ENCODE measurements at places on chromosomes 6 and 20.

- no peak for DNase-seq
Observed at GRCh38 chr6:159053781-159054398, 9.1 kb upstream of the TAGAP start.

GRCh38 chr6:53411451-53411850, 62.7 kb upstream of the ELOVL5 start:
- DNase-seq: no peak

GRCh38 chr6:70860045-70860444, 96.8 kb downstream of the B3GAT2 start:
- DNase-seq: peak; percentile 7

DNA sequence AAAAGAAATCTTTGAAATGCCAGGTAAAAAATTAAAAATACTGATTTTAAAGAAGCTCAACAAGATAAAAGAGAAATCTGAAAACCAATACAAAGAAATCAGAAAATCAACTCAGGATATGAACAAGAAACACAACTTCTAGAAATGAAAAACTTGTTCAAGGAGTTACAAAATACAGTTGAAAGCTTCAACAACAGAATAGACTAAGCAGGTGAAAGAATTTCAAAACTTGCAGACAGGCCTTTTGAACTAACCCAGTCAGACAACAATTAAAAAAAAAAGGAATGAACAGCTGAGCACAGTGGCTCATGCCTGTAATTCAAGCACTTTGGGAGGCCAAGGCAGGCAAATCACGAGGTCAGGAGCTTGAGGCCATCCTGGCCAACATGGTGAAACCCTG, 57.8 kb downstream of the PDSS2 start:
- DNase-seq: no peak

- no peak for DNase-seq
Observed at GRCh38 chr6:14016432-14016831, 91.7 kb downstream of the RNF182 start.

DNA sequence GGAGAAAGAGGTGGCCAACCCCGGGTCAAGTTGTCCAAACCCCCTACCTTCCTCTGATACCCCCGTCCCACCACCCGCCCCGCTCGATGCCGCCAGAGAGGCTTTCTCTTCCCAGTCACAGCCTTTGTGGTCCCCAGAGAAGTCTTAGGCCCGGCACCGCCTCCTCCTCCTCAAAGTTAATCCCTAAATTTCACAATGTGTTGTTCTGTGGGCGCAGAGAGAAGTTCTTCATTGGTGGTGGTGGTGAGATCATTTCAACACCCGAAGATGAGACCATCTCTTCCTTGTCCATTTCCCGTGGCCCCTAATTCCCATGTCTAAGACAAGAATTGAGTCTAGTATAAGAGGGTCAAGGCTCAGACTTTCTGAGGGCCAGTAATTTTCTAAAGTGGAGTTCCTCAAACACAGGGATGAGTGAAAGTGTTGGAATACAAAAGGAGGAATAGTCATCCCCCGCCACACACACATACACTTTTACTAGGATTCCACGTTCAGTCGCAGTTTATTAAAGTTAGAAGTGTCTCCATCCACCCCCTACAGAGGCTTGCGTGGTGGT, 10.4 kb downstream of the TRIM31 start:
- DNase-seq: peak; percentile 19

GRCh38 chr6:105873211-105873704, 212.9 kb upstream of the PRDM1 start:
- no peak for DNase-seq

GRCh38 chr20:3923818-3924217, 34.6 kb downstream of the PANK2 start:
- peak; percentile 24 for DNase-seq

GRCh38 chr20:24789877-24790276, 159.2 kb upstream of the CST7 start:
- no peak for DNase-seq

- peak; percentile 78 for DNase-seq
Observed at GRCh38 chr20:62156592-62157386, 13.2 kb downstream of the SS18L1 start.

- no peak for DNase-seq
Observed at GRCh38 chr6:149899926-149900619, 2.2 kb upstream of the RAET1E start.

- peak; percentile 6 for DNase-seq
Observed at GRCh38 chr6:129264480-129265045, 381.6 kb downstream of the LAMA2 start.

GRCh38 chr20:24634855-24635254, 165.4 kb downstream of the SYNDIG1 start:
- peak; percentile 96 for DNase-seq

- DNase-seq: no peak
Observed at GRCh38 chr6:15063253-15063853, 182.5 kb upstream of the JARID2 start.

GRCh38 chr6:26556263-26557070, 18.3 kb downstream of the HMGN4 start:
- DNase-seq: peak; percentile 75

DNA sequence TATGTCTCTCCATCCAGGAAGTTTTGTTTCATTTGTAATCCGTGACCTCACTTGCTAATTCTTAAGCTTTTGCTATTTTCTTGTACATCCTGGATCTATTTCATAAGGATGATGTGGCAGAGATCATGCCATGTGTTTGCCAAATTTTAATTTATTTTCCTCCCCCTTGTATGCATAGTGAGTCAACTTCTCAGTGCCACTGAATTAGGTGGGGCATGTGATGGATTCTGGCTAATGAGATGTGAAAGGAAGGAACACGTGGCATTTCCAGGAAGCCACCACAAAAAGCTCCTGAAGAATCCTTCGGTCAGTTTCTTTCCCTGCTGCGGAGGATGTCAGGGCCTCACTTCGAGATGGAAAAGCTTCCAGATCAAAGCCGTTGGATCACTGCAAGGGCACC, 86.2 kb upstream of the PRL start:
- DNase-seq: no peak

- no peak for DNase-seq
Observed at GRCh38 chr6:169845426-169846285, 94.2 kb downstream of the ERMARD start.

GRCh38 chr6:43817192-43817591, 47.2 kb downstream of the VEGFA start:
- DNase-seq: peak; percentile 49

Measured in AG08395 (cell line).